Inflammatory macrophage (primary cell): ENCODE measurements at places on chromosomes 6 and 20.
A peak's percentile ranks its signal among the peaks of the same experiment; 100 is the strongest.

GRCh38 chr6:110561696-110562095, 85.3 kb upstream of the SLC22A16 start:
- DNase-seq: no peak

- no peak for DNase-seq
Measured at GRCh38 chr6:150276937-150277742, 91.7 kb upstream of the IYD start.

- no peak for DNase-seq
Measured at GRCh38 chr6:36977470-36977941, 8.5 kb downstream of the MTCH1 start.

DNA sequence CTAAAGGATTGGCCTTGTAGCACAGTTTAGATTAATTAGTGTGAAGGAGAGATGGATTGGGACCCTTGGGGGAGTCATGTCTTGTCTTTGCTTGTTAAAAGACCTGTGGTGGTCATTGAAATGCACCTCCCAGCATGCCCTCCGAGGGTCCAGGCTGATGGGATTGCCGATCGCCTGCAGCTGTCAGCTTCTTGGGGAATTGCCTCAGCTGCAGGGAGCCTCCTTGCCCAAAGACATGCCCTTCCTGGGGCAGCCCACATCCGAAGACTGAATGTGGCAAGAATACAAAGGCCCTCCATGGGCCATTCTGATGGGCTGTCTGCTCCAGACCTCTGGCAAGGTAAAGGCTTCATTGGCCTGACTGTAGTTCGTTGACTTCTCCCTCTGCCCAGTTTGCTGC, 150.7 kb downstream of the FARS2 start:
- no peak for DNase-seq

GRCh38 chr6:81834141-81834681, 81.7 kb upstream of the TENT5A start:
- DNase-seq: no peak

DNA sequence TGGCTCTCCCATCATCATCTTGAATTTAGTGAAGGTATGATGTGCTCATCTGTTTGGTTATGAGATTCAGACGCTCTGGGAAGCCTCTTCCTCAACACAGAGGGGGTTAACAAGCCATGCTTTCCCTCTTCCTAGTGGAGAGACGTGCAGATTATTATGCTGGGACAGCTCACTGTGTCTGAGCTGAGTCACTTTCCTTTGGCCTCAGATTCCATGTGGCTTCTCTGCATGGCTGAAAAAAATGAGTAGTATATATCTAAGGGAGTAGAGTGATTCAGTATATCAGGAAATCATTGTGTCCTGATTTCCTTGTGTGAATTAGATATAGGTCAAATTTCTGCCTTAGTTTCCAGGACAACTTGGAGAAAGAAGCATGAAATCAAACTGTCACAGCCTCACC, 52.6 kb downstream of the FIG4 start:
- no peak for DNase-seq

- DNase-seq: no peak
Measured at GRCh38 chr6:116557893-116558292, 4.3 kb downstream of the CALHM4 start.

DNA sequence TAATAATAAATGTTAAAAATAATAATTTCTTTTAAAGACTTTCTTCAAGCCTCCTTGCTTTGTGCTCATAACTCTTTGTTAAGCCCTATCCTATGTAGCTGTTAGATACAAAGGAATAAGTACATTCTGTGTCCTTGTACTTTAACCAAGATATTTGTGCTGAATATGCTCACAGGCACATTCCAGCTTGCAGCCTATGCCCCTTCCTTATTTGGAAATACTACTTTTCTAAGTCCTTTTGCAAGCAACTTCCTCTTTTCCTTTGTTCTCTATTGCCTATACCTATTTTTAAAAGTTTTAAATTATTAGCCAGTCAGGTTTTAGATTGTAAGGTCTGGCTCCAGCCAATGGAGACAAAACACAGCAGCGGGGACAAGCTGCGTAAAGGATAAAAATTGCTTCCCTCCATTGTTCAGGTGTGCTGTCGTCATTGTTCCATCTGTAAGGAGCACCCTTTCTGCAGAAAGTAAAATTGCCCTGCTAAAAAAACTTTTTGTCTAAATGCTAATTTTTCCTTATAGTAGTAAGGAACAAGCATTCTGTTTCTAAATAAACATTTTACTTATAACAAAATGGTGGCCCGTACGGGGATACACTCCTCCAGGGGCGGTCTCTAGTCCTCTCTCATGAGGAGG, 80.2 kb downstream of the SYTL3 start:
- peak; percentile 37 for DNase-seq

DNA sequence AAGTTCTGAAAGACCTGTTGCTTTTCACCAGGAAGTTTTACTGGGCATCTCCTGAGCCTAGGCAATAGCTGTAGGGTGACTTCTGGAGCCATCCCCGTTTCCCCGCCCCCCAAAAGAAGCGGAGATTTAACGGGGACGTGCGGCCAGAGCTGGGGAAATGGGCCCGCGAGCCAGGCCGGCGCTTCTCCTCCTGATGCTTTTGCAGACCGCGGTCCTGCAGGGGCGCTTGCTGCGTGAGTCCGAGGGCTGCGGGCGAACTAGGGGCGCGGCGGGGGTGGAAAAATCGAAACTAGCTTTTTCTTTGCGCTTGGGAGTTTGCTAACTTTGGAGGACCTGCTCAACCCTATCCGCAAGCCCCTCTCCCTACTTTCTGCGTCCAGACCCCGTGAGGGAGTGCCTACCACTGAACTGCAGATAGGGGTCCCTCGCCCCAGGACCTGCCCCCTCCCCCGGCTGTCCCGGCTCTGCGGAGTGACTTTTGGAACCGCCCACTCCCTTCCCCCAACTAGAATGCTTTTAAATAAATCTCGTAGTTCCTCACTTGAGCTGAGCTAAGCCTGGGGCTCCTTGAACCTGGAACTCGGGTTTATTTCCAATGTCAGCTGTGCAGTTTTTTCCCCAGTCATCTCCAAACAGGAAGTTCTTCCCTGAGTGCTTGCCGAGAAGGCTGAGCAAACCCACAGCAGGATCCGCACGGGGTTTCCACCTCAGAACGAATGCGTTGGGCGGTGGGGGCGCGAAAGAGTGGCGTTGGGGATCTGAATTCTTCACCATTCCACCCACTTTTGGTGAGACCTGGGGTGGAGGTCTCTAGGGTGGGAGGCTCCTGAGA, at the start of gene HFE:
Gene HFE (plus strand): TSS at position 146 of the 832 bp plus-strand sequence. CDS start 12 bp downstream, at position 158.
- peak; percentile 79 for DNase-seq
